ENCODE measurements at places on chromosomes 12 and 14.

DNA sequence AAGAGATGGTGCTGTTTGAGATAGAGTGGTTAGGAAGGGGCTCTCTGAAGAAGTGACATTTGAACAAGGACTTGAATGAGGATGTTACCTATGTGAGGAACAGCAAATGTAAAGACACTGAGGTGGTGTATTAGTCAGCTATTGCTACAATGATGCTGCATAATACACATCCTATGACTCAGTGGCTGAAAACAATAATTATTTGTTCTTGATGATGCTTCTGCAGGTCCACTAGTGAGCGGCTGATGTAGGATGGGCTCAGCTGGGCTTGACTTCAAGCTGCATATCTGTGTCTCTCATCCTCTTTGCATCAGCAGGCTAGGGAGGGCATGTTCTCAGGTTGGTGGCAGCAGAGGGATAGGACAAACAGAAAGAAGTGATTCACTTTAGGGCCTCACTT is 21.4 kb upstream of the CLMN start:
- DNase-seq, result no peak

DNA sequence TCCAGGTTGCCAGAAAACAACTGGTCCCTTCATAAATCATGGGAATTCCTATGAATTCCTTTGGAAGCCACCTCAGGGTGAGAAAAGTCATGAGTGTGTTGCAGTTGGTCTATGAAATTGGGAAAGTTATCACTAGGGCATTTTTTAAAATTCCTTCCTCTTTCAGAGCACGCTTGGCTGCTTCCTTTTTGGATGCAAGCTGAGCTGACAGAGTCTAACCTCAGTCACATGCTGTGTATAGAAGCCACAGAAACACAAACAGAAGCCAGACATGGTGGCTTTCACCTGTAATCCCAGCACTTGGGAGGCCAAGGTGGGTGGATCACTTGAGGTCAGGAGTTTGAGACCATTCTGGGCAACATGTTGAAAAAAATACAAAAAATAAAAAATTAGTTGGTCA is 21.7 kb upstream of the HELB start:
- DNase-seq, result no peak

DNA sequence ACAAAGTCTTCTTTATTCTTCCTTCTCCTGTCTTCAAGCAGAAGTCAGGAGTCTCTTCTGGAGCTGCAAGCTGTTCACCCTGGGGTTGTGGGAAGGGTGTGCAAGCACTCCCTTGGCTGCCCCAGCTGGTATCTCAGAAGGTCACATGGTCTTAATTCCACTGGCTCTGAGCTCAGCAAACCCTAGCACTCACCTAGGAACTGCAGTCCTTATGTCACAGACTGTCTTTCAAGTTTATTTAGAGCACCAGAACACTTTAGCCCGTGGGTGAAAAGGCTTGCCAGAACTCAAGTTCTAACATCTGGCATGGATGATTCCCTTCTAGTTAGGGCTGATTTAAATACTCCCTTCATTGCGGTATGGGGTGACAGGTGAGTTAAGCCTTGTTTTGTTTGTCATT is 379.0 kb downstream of the CCER1 start:
- no peak for DNase-seq

DNA sequence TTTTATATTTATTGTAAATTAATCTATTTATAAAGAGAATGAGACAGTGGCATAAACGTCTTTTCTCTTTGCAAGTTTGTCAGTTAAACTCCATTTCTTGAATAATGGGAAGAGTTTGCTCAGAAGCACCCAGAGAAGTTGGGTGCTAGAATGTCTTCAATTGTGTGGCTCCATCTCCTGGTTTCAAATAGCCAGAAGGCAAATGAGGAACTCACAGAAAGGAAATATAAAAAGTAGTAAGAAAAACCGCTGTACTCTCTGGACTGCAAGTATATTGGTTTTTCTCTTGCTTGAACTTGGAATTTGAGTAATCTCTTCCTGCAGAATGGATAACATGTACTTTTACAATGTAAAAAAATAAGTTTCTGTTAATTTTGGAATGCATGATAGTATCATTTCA is 217.5 kb downstream of the DPY19L2 start:
- DNase-seq, result peak; percentile 20

DNA sequence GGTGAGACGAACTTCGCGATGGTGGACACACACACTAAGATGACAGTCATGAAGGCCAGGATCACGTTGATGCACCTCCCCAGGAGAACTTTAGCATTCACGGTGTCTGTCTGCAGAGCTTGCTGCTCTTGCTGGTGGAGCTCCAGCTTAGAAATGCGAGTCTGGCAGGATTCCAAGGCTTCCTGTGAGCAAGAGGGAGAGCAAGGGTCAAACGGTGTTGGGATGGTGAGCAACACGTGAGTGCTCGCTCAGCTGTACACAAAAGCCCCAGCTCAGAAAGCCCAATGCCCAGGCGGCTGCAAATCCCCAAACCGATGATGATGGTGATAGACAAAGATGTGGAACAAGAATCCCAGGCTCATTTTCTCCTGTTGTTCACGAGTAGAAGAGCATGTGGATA is 78.8 kb downstream of the TMCC3 start:
- no peak for DNase-seq

- DNase-seq, result peak; percentile 55
These were observed 898.4 kb downstream of the SLC16A7 start for GRCh38 chr12:60494244-60494643.

DNA sequence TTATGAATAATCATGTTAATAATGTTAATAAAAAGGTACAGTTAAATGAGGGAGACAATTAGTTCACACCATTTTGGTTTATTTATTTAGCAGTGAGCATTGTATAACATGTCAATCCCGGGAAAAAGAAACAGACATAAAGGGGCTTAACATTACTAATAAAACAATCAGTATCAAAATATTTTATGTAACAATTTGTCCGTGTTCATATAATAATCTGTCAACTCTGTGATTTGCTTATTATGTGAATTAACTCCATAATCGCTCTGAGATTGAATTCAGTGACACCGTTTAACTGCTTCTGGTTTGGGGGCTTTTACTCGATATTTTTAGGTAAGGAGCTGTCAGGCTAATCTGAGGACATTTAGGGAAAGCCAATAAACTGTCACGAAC is 95.8 kb upstream of the HMGA2 start:
- no peak for DNase-seq

- no peak for DNase-seq
These were observed 1.9 kb upstream of the ATP5MC2 start for GRCh38 chr12:53677800-53678148.

- DNase-seq, result no peak
These were observed 101.2 kb upstream of the LRFN5 start for GRCh38 chr14:41505491-41505890.

GRCh38 chr12:132148368-132149045 is 4.2 kb downstream of the NOC4L start:
- no peak for DNase-seq

DNA sequence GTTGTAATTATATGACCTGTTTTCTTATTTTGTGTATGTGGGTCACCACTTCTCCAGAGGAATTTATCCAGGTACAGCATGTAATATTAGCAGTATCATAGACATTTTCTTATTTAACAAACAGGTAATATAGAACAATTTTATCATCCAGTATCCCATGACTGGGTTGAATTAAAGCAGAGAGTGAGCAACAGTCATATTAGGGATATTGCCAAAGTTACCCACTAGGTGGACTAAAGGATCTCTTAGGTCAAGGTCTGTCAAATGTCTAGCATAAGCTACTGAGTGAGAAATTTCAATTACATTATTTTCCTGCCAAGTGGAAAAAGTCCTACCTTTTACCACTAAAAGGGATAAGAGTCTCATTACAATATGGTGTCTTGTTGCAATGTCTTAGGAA is 62.1 kb upstream of the TRIM9 start:
- peak; percentile 67 for DNase-seq

DNA sequence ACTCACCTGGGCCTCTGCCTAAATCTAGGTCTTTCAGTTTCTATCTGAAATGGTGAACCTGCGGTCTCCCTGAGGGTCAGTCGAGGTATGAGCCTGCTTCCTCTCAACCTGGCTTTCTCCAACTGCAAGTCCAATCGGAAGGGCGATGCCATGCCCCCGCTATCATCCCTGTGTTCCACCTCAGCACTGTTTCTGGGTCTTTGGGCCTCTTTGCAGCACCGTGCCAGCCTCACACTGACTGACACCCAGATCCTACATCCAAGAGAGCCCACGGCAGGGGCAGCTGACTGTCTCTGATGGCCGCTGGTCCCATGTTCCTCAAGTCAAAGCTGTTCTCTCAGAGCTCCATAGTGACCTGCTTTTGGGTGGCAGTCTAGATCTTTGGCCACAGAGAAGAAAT is 120.7 kb downstream of the PAPOLA start:
- no peak for DNase-seq

DNA sequence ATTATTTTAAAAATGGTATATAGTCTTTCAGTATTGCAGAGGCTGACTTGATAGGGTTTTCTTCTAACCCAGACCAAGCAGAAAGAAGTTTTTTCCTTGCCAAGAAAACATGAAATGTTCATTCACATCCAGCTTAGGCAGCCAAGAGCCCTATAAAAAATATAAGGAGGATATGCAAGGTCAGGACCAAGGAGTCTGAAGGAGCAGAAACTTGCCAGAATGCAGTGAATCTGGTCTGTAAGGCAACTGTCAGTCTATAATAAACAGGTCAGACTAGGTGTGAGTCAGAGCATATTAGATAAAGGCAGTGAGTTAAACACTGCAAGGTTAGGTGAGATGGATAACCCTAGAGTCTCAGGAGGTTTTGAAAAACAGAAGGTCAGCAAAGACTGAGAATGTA is 645.5 kb downstream of the C12orf50 start:
- DNase-seq, result no peak

DNA sequence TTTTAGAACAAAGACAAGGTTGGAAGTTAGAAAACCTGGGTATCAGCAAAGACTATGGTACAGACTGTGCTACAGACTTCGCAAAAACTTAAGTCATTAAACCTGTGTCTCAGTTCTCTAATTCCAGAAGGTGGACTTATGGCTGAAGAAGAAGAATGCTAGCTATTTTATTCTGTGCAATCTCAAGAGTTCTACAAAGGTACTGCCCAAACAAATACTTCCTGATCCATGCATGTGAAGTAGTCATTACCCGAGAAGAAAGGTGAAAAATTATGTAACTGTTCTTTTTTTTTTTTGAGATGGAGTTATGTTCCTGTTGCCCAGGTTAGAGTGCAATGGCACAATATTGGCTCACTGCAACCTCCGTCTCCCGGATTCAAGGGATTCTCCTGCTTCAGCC is 45.5 kb upstream of the SLC2A3 start:
- DNase-seq, result no peak

GRCh38 chr14:102089621-102090343 is 2.9 kb upstream of the HSP90AA1 start:
- no peak for DNase-seq

DNA sequence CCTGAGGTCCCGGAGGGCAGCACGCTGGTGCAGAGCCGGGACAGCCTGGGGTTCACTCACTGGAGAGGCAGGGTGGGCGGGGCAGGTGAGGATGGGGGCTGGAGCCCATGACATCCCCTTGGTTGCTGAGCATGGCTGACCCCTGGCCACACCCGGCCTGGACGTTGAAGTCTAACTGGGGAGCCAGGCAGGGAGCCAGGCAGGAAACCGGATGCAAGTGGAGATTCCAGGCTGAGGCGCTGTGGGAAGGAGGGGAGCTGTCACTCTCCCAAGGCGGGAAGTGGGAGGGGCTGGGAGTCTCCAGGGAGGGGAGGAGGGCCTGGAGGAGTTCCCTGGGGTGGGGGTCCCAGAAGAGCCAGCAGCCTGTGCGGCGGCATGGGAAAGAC is 7.7 kb upstream of the INF2 start:
- DNase-seq, result no peak

- DNase-seq, result no peak
These were observed 20.6 kb downstream of the LIN52 start for GRCh38 chr14:74105381-74105780.

GRCh38 chr12:65157091-65157490 is 12.3 kb upstream of the LEMD3 start:
- no peak for DNase-seq

DNA sequence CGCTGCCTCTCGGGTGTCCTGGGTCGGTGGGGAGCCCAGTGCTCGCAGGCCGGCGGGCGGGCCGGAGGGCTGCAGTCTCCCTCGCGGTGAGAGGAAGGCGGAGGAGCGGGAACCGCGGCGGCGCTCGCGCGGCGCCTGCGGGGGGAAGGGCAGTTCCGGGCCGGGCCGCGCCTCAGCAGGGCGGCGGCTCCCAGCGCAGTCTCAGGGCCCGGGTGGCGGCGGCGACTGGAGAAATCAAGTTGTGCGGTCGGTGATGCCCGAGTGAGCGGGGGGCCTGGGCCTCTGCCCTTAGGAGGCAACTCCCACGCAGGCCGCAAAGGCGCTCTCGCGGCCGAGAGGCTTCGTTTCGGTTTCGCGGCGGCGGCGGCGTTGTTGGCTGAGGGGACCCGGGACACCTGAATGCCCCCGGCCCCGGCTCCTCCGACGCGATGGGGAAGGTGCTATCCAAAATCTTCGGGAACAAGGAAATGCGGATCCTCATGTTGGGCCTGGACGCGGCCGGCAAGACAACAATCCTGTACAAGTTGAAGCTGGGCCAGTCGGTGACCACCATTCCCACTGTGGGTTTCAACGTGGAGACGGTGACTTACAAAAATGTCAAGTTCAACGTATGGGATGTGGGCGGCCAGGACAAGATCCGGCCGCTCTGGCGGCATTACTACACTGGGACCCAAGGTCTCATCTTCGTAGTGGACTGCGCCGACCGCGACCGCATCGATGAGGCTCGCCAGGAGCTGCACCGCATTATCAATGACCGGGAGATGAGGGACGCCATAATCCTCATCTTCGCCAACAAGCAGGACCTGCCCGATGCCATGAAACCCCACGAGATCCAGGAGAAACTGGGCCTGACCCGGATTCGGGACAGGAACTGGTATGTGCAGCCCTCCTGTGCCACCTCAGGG is 679 bp downstream of the ARF6 start:
- peak; percentile 73 for DNase-seq

- DNase-seq, result no peak
These were observed 6.5 kb downstream of the DDX51 start for GRCh38 chr12:132137483-132138125.

DNA sequence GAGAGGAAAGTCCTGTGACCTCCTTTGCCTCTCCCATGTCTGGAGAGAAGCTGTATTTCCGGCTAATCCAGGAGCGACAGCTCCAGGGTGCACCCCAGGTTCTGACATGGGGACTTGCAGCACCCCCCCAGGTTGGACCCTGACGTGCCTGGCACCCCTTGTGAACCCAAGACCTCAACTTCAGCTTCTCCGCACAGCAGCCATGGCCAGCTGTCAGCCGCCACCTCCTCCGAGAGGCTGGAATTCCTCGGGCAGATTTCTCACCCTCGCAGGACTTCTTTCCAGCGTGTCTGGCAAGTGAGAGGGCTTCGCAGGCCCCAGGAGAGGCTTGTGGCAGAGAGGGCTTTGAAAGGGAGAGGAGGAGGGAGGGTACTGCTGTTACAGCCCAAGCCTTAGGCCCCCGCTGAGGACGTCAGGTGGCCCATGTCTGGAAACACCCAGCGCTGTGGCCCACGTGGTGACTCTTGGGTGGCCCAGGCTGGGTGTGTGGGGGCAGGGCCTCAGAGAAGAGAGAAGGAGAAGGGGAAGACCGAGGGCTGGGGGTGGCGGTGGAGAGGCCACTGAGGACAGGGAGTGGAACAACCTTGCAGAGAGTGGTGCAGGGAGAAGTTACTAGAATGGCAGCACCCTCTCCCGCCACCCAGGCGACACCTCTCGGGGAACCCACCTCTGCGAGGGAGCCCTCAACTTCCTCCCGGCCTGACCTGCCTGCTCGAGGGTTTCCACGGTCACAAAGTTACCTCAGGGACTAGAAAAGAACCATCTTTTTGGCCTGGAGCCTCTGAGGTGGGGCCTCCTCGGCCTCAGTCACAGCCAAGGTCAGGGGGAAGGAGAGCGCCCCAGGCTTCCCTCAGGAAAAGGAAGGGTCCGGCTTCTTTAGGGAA is 11.7 kb upstream of the RPS6KL1 start:
- no peak for DNase-seq

- no peak for DNase-seq
These were observed at the start of gene TMEM119 for GRCh38 chr12:108597559-108598471. Gene TMEM119, minus strand, starts transcription at chr12:108598084. Its CDS starts 5,701 bp downstream, at chr12:108592383.

Measured in hematopoietic multipotent progenitor cell treated with erythropoietin and hydrocortisone succinate and interleukin-3 and kit ligand, for 6 days (in vitro differentiated cells).